ENCODE measurements at places on chromosomes 16 and 17. TPM values are rescaled to one million over a fixed set of nuclear protein-coding genes. Genes with fewer than 3 reads are reported as not detected.

Gene TEX14
- total RNA-seq: not detected

Gene HBA1
- total RNA-seq: not detected

Gene PCYT2
- 34.7 TPM for total RNA-seq

Gene METTL26
- 218 TPM for total RNA-seq

Gene NAGS
- total RNA-seq: 1.8 TPM

Gene WFDC1
- total RNA-seq: 0.76 TPM

Gene TTLL6
- not detected for total RNA-seq

Gene NLRC3
- total RNA-seq: not detected

Data from GM23248 (cell line).